Foreskin keratinocyte (primary cell): ENCODE measurements at places on chromosomes 16 and 17. TPM values are rescaled to one million over a fixed set of nuclear protein-coding genes. Genes with fewer than 3 reads are reported as not detected.

CD300E gene
- not detected in 2 replicates for total RNA-seq

CCL13 gene
- not detected in 2 replicates for total RNA-seq

ICAM2 gene
- 0.14 and 0.48 TPM in 2 replicates for total RNA-seq

BPTF gene
- 39.7 and 41.6 TPM in 2 replicates for total RNA-seq

AGRP gene
- not detected in 2 replicates for total RNA-seq
